ENCODE measurements at places on chromosomes 2 and 18.

DNA sequence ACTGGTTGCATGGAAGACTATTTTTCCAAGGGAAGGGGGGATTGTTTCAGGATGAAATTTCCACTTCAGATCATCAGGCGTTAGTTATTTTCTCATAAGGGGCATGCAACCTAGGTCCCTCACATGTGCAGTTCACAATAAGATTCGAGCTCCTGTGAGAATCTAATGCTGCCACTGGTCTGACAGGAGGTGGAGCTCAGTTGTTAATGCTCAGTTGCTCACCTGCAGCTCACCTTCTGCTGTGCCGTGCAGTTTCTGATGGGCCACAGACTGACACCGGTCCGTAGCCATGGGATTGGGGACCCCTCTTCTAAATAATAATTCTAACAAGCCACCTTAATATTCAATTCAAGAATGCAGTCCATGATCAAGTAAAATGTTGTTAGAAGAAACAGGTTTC is 34.9 kb downstream of the PLCL1 start:
- no peak for DNase-seq

GRCh38 chr2:102487761-102488462 is 14.9 kb downstream of the SLC9A4 start:
- DNase-seq: no peak

DNA sequence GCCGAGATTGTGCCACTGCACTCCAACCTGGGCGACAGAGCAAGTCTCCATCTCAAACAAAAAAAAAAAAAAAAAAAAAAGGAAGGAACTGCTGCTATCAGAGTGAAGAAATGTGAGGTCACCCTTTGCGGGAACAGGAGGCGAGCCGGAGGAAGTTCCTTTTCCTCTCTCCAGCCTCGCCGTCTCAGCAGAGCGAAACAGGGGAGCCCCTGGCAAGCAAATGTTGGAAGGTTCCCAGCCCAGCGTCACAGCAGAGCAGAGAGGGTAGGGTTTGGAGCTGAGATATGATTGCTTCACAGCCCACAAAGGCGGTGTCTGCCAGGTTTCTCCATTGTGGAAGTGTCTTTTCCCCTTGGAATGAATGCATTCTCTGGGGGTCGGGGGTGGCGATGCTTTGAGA is 28.5 kb downstream of the SLC20A1 start:
- DNase-seq: no peak

- no peak for DNase-seq
Observed at GRCh38 chr18:5476961-5477800, 66.6 kb downstream of the EPB41L3 start.

DNA sequence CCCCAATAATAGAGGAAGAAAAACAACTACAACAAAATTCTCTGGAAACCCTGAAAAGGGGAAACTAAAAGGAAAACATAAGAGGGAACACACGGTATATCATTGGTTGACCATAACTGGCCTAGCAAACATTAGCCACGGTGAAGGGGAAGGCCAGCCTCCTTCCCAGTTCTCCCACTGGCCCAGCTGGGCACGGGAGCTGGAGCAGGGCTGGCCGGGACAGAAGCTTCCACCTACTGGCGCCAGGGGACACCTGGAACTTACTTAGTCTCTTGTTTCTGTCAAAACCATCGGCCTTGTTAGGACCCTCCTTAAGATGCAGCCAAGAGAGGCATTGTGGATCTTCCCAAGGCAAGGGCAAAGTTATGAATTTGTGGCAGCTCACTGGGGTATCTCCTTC is 56.1 kb upstream of the DLGAP1 start:
- DNase-seq: no peak

DNA sequence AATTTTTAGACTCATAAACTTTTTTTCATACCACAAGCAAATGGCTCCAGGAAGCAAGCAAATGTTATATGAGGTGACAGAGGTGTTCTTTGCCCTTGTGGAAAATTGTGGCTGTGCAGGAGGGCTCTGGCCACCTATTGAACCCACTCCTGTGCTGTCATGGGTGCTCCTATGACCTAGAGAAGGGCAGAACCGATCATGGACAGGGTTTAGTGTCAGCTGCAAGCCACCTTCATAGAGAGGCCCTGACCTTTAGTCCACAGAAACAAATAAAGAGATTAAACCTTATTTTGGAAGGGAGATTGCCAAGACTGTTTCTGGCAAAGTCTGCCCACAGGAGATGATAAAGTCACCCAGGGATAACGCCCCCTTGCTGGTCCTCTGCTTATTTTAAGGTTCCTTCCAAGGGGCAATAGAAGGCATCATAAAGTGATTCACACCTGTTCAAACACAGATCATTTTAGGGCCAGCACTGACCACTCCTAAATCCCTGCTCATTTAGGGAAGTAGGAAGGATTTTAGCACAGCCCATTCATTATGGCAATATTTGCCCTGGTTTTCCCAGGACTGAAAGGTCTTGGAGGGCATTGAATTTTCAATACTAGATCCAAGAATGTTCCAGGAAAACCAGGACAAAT is 26.1 kb upstream of the STAT4 start:
- no peak for DNase-seq
